ENCODE measurements at places on chromosomes 1 and 21. TPM values are rescaled to one million over a fixed set of nuclear protein-coding genes. Genes with fewer than 3 reads are reported as not detected.

The GPR157 gene
- total RNA-seq: 4.6 TPM

The CA14 gene
- not detected for total RNA-seq

The OR2L2 gene
- not detected for total RNA-seq

The KRTAP11-1 gene
- not detected for total RNA-seq

The TATDN3 gene
- 17.4 TPM for total RNA-seq

The RAB13 gene
- 47.3 TPM for total RNA-seq

The RNU1-3 gene
- not detected for total RNA-seq

The CYP4A22 gene
- not detected for total RNA-seq

The CGN gene
- total RNA-seq: not detected

The CLDN19 gene
- not detected for total RNA-seq

The MPZ gene
- total RNA-seq: 3.5 TPM

The SPRR1A gene
- total RNA-seq: not detected

The HCRTR1 gene
- total RNA-seq: not detected

The EPHB2 gene
- total RNA-seq: 47.3 TPM

The AIRE gene
- total RNA-seq: not detected

The C1QB gene
- not detected for total RNA-seq

The NSL1 gene
- total RNA-seq: 25.0 TPM

The VASH2 gene
- under 0.01 TPM for total RNA-seq

The BCAS2 gene
- 47.5 TPM for total RNA-seq

The RBM11 gene
- total RNA-seq: not detected

The ARTN gene
- total RNA-seq: not detected

The CHIA gene
- total RNA-seq: not detected

The CYP4A11 gene
- not detected for total RNA-seq

The NGF gene
- not detected for total RNA-seq

The PLEKHN1 gene
- 1.8 TPM for total RNA-seq

The DIO1 gene
- not detected for total RNA-seq
